ENCODE measurements at places on chromosomes 1 and 21.

- DNase-seq: no peak
Observed at GRCh38 chr21:39660191-39660980, 47.6 kb downstream of the B3GALT5 start.

DNA sequence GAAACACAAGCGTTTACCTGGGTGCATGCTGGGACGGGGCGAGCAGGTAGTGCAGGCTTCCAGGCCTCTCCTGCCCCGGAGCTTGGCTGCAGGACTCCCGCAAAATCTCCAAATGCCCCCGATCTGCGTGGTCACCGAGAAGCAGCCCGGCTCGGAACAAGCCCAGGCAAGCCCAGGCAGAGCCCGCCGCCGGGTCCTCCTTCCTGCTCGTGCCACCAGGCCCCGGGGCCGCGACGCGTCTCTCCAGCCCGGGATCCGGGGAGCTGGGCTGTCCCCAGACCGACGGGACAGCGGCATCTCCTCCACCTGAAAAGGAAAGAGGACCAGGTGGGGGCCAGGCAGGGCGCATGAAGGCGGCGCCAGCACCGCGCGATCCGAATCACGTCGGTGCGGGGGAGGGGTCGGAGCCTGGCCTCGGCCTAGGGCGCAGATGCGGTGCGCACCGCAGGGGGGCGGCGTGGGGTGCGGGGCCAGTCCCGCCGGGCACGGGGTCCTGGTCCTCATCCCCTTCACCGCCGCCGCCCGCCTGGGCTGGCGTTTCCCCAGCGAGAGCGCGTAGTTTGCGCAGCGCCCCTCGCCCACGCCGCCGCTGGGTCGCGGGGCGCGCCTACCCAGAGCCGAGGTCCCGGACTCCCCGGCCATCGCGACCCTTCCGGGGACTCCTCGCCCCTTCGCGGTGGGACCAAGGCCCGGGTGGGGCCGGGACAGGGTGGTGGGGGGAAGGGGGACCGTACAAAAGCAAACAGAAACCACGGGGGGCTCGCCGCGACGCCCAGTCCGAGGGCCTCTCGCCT lies 52.4 kb upstream of the H6PD start:
- peak; percentile 6 for DNase-seq

- no peak for DNase-seq
Observed at GRCh38 chr1:59046730-59047157, 250.2 kb upstream of the FGGY start.

DNA sequence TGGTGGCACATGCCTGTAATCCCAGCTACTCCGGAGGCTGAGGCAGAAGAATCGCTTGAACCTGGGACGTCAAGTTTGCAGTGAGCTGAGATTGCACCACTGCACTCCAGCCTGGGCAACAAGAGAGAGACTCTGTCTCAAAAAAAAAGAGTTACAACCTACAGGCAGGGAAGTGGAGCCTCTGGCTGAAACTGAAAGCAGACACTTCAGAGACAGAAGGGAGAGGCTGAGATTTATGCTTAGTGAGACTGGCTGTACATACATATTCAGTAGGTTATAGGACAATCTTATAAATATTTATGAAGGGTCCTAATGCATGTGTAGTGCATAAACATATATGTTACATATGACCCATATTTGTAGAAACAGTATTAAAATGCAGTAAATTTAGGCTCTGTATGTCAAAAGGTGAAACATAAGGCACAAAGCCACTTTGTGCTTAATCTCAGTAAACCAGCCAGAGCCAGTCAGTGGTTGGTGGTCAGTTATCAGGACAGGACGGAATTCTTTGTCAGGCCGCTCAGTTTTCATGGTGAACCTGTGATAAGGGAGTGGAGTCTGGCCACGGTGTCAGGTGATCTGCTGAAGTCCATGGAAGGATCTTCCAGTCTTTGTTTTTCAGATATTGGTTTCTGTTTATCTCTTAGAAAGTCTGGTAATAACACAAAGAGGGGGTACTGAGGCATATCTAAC lies 13.7 kb downstream of the RHEX start:
- no peak for DNase-seq

DNA sequence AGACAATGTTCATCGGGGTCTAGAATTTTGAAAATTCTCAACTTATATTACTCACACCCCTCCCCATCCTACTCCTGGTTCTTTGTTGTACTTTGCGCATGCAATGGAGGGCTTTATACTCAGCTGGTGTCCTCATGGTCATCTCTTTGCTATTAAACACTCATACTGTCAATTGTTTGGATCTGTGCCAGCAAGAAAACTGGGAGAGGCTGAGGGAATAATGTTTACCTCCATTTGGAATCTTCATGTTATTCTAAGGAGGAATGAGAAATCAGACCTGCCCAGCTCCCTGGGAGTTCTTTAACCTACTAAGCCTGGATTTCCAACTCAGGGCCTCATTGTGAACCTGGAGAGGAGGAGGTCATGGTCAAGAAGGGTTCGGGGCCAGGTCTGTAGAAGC lies 143.9 kb upstream of the DNAH14 start:
- DNase-seq: no peak
